ENCODE measurements at places on chromosomes 5 and 9.
A peak's percentile ranks its signal among the peaks of the same experiment; 100 is the strongest.

DNA sequence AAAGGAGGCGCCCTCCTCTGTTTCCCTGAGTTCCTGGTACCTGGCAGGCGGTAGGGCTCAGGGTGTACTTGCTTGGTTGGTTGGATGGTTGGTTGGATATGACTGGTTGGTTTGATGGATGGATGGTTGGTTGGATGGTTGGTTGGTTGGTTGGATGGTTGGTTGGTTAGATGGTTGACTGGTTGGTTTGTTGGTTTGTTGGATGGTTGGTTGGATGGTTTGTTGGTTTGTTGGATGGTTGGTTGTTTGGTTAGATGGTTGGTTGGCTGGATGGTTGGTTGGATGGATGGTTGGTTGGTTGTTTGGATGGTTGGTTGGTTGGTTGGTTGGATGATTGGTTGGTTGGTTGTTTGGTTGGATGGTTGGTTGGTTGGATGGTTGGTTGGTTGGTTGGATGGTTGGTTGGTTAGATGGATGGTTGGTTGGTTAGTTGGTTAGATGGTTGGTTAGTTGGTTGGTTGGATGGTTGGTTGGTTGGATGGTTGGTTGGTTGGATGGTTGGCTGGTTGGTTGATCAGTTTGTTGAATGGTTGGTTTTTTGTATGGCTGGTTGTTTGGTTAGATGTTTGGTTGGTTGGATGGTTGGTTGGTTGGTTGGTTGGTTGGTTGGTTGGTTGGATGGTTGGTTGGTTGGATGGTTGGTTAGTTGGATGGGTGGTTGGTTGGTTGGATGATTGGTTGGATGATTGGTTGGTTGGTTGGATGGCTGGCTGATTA lies 6.5 kb upstream of the TMEM250 start:
- no peak for DNase-seq
- peaks cover 10% of the 10 kb centered on the region for H3K4me1 ChIP-seq
- peaks cover 16% of the 10 kb centered on the region for H3K27me3 ChIP-seq
- no peaks in the 10 kb centered on the region for H3K36me3 ChIP-seq
- no peak overlapping the region for H3K4me3 ChIP-seq

DNA sequence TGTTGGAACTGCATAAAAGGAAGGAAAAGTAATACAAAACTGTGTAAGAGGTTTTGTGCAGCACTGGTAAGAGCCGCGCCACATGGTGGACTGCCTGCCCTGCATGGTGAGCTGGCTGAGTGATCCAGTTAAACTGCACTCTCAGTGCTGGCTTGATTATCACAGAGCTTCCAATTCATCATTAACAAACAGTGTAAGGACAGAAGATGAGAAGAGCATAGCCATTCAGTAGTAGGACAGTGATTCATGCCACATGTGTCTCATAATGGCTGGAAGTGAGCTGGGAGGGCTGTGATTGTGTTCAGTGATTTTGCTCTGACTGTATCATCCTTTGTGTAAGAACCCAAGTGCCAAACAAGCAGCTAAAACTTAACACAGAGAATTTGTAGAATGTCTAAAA lies 14.1 kb downstream of the ASPN start:
- no peaks in the 10 kb centered on the region for H3K27me3 ChIP-seq
- H3K4me1 ChIP-seq, result no peaks in the 10 kb centered on the region
- no peaks in the 10 kb centered on the region for H3K36me3 ChIP-seq
- H3K27ac ChIP-seq, result no peak overlapping the region
- DNase-seq, result no peak
- H3K4me3 ChIP-seq, result no peak overlapping the region

- no peaks in the 10 kb centered on the region for H3K27me3 ChIP-seq
- H3K4me3 ChIP-seq, result no peak overlapping the region
- no peaks in the 10 kb centered on the region for H3K4me1 ChIP-seq
- no peak for DNase-seq
- H3K27ac ChIP-seq, result no peak overlapping the region
- H3K36me3 ChIP-seq, result peaks cover 3% of the 10 kb centered on the region
Observed at GRCh38 chr5:95881833-95882232, 59.3 kb upstream of the GLRX start.

GRCh38 chr9:138068601-138069035 lies 191.0 kb downstream of the CACNA1B start:
- H3K36me3 ChIP-seq, result no peaks in the 10 kb centered on the region
- H3K4me1 ChIP-seq, result no peaks in the 10 kb centered on the region
- DNase-seq, result no peak
- peaks cover 7% of the 10 kb centered on the region for H3K27me3 ChIP-seq
- H3K27ac ChIP-seq, result no peak overlapping the region
- no peak overlapping the region for H3K4me3 ChIP-seq

DNA sequence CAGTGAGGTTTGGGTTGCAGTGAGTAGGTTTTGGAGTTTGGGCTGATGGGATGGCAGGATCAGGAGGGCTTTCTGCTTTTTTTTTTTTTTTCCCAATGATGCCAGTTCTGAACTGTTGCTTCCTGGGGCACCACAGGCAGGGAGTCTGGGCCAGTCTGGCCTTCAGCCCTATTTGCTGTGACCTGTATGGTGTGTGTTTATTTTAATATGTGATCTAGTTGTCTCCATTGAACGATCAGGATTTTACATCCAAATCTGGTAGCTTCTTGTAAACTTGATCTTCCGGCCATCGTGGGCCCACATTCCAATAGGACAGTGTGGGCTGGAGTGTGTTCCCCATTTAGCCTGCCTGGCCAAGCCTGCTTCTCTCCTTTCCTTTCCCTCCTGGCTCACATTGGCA lies 25.8 kb upstream of the DAB2IP start:
- no peak overlapping the region for H3K27ac ChIP-seq
- no peak overlapping the region for H3K4me3 ChIP-seq
- H3K27me3 ChIP-seq, result no peaks in the 10 kb centered on the region
- no peaks in the 10 kb centered on the region for H3K36me3 ChIP-seq
- DNase-seq, result no peak

DNA sequence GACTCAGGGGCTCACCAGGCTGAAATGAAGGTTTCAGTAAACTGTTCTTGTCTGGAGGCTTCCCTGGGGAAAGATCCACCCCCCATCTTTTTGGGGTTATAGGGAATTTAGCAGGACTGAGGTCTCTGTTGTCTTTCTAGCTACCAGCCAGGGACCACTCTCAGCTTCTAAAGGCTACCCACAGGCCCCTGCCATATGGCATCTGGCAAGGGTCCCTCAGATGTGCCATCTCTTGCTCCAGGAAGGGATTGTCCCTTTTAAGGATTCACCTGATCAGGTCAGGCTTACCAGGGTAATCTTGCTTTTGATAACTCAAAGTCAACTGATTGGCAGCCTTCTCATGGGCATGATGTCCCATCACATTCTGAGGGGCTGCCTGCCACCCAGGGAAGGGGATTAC lies 65.0 kb downstream of the NSUN2 start:
- H3K27ac ChIP-seq, result no peak overlapping the region
- H3K4me1 ChIP-seq, result no peaks in the 10 kb centered on the region
- DNase-seq, result no peak
- no peak overlapping the region for H3K4me3 ChIP-seq
- H3K27me3 ChIP-seq, result peaks cover 3% of the 10 kb centered on the region
- no peaks in the 10 kb centered on the region for H3K36me3 ChIP-seq

- peaks cover 8% of the 10 kb centered on the region for H3K4me1 ChIP-seq
- DNase-seq, result no peak
- no peak overlapping the region for H3K27ac ChIP-seq
- H3K4me3 ChIP-seq, result no peak overlapping the region
- peaks cover 16% of the 10 kb centered on the region for H3K36me3 ChIP-seq
Observed at GRCh38 chr5:43635374-43635773, 32.4 kb downstream of the NNT start.

GRCh38 chr5:102279711-102280110 lies 16.4 kb downstream of the SLCO4C1 start:
- no peak for DNase-seq
- no peaks in the 10 kb centered on the region for H3K36me3 ChIP-seq
- no peak overlapping the region for H3K4me3 ChIP-seq
- no peaks in the 10 kb centered on the region for H3K4me1 ChIP-seq
- H3K27me3 ChIP-seq, result no peaks in the 10 kb centered on the region

DNA sequence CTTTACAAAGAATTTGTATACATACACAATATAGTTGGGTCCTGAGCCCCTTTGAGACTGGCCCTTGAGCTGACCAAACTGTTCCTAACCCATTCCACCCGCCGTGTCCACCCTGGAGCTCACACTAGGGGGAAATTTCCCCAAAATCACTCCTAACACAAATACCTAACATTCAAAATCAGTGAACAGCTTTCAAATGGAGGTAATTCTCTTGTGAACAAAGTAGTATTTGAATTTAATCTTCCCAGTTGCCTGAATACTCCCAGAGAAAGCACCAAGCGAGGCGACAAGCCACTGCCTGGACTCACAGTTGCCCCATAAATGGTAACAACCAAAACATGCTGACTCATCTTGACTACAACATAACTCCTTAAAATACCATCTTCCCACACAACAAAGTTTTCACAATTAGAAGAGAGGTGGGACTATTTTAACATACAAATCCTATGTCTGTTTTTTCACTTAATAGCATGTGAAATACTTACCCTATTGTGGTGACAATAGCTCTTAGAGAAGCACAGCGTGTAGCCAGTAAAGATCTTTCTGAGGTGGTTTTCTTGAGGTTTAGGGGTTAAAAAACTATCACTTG lies 31.7 kb upstream of the SCAMP1 start:
- H3K36me3 ChIP-seq, result no peaks in the 10 kb centered on the region
- no peaks in the 10 kb centered on the region for H3K4me1 ChIP-seq

- no peak overlapping the region for H3K4me3 ChIP-seq
- H3K27ac ChIP-seq, result peak overlapping the region; percentile 64
- H3K27me3 ChIP-seq, result no peaks in the 10 kb centered on the region
- peaks cover 6% of the 10 kb centered on the region for H3K4me1 ChIP-seq
- H3K36me3 ChIP-seq, result no peaks in the 10 kb centered on the region
- DNase-seq, result peak; percentile 59
Observed at GRCh38 chr5:75034137-75034739, 18.1 kb downstream of the GCNT4 start.

DNA sequence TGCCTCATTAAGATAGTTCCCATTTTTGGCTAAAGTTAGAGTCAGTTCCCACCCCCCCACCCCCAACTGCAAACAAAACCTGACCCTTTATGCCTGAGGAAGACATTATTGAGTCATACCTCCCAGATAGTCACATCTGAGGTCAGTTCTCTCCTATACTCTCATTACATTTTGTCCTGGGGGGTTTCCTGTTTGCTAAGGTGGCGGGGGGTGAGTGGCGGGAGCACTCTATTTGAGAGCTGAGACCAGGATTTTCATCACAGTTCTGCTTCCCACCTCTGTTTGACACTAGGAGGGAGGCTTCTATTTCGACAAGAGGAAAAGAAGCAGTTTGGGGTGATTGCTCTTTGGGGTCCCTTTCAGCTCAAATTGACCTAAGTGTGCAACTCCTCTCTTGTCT lies 59.4 kb upstream of the ICE1 start:
- H3K36me3 ChIP-seq, result no peaks in the 10 kb centered on the region
- no peaks in the 10 kb centered on the region for H3K4me1 ChIP-seq
- no peak for DNase-seq
- no peaks in the 10 kb centered on the region for H3K27me3 ChIP-seq
- no peak overlapping the region for H3K27ac ChIP-seq
- no peak overlapping the region for H3K4me3 ChIP-seq

DNA sequence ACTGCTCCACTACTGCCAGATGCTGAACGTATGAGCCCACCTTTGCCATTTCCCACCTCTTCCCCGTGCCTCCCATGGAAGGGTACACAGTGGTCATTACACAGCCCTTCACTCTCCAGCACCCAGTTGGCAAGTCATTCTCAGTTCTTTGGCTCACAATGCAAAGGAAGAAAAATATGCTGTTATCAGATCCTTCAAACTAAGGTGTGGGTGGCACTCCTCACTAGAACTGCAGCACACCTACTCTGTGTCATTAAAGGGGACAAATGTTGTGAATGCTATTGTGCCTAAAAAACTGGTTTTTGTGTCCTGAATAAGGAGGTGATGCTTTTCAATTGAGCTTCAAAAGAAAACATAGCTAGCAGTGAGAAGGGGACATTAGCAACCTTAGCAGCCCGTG lies 183.1 kb upstream of the SNX2 start:
- no peaks in the 10 kb centered on the region for H3K4me1 ChIP-seq
- DNase-seq, result no peak
- H3K4me3 ChIP-seq, result no peak overlapping the region
- no peaks in the 10 kb centered on the region for H3K36me3 ChIP-seq

DNA sequence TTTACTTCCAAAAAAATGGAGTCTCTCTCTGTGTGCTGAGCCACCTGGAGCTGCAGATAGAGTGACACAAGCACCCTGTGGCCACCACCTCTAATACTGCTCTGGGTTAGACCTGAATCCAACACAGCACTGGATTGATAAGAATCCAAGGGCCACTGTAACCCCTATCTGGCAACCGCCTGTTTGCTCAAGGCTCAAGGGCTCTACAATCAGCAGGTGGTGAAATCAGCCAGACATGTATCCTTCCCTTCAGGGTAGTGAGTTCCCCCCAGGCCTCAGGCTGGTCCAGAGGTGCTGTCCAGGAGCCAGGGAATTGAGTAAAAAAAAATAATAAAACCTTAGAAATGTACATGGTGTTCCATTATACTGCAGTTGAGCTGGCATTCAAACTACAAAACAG lies 509.0 kb downstream of the KIF4B start:
- H3K4me1 ChIP-seq, result no peaks in the 10 kb centered on the region
- no peak overlapping the region for H3K4me3 ChIP-seq
- no peaks in the 10 kb centered on the region for H3K27me3 ChIP-seq
- no peaks in the 10 kb centered on the region for H3K36me3 ChIP-seq

- H3K4me1 ChIP-seq, result peaks cover 30% of the 10 kb centered on the region
- H3K27me3 ChIP-seq, result no peaks in the 10 kb centered on the region
- H3K4me3 ChIP-seq, result no peak overlapping the region
- H3K36me3 ChIP-seq, result no peaks in the 10 kb centered on the region
- peak; percentile 50 for DNase-seq
Observed at GRCh38 chr5:160926428-160926827, 74.4 kb upstream of the ATP10B start.

DNA sequence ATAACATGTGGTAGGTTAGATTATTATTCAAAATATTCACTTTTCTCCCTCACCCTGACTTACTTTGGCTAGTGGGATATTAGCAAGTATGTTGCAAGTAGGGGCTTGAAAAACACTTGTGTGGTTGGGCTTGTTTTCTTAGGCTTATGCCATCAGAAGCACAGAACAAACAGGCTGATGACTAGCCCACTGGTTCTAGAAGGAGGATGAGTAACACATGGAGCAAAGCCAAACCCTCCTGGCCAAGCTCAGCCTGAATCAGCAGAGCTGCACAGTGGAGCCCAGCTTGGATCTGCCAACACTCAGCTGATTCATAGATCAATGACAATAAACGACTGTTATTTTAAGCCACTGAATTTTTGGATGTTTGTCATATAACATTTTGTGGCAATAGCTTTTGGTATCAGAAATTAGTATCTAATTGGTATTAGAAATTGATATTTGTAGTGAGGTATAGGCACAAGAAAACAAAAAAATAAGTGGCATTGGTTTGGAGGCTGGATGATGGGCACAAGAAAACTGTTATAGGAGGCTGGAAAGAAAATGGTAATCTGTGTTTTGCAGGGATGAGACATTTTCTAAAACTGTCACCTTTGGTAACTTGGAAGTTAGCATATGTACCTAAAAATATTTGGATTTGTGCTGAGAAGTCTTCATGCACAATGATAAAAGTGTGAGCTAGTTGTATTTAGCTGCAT lies 46.1 kb upstream of the ZBED3 start:
- no peaks in the 10 kb centered on the region for H3K27me3 ChIP-seq
- no peak overlapping the region for H3K4me3 ChIP-seq
- H3K4me1 ChIP-seq, result no peaks in the 10 kb centered on the region
- H3K36me3 ChIP-seq, result no peaks in the 10 kb centered on the region
- no peak for DNase-seq
- no peak overlapping the region for H3K27ac ChIP-seq

Data from lower lobe of right lung (tissue), 2 donors.